ENCODE measurements at places on chromosomes 5 and 9. TPM values are rescaled to one million over a fixed set of nuclear protein-coding genes. Genes with fewer than 3 reads are reported as not detected.

CCDC192 gene
- not detected for total RNA-seq

ANKRD31 gene
- 0.52 TPM for total RNA-seq

CDKN2B gene
- 1.4 TPM for total RNA-seq

HBEGF gene
- total RNA-seq, result 0.47 TPM

GPRIN1 gene
- total RNA-seq, result 1.9 TPM

FBN2 gene
- total RNA-seq, result not detected

PTAR1 gene
- total RNA-seq, result 85.3 TPM

AMBP gene
- not detected for total RNA-seq

ENHO gene
- total RNA-seq, result 0.37 TPM

PCDHGA11 gene
- total RNA-seq, result not detected

OTP gene
- not detected for total RNA-seq

PCDHGB7 gene
- total RNA-seq, result not detected

LCN1 gene
- not detected for total RNA-seq

AGTPBP1 gene
- total RNA-seq, result 55.6 TPM

C5orf58 gene
- not detected for total RNA-seq

TLX3 gene
- total RNA-seq, result not detected

TMEM167A gene
- 46.7 TPM for total RNA-seq

PRDM12 gene
- total RNA-seq, result not detected

INSL6 gene
- total RNA-seq, result not detected

FGF18 gene
- total RNA-seq, result 0.57 TPM

UBAP2 gene
- 38.9 TPM for total RNA-seq

PDLIM4 gene
- total RNA-seq, result not detected

BARHL1 gene
- total RNA-seq, result not detected

PTPA gene
- total RNA-seq, result 53.7 TPM

DMRT3 gene
- total RNA-seq, result not detected

DOLK gene
- total RNA-seq, result 6.1 TPM

PFN3 gene
- total RNA-seq, result not detected

TIGD6 gene
- 2.8 TPM for total RNA-seq

IFNA13 gene
- total RNA-seq, result not detected

SH3RF2 gene
- 4.5 TPM for total RNA-seq

GRXCR2 gene
- not detected for total RNA-seq

BTNL8 gene
- not detected for total RNA-seq

PITX1 gene
- not detected for total RNA-seq

FGF1 gene
- not detected for total RNA-seq

CRHBP gene
- total RNA-seq, result 2.5 TPM

GPR151 gene
- total RNA-seq, result not detected

GABRA1 gene
- not detected for total RNA-seq

CTSV gene
- total RNA-seq, result 0.17 TPM

SPATA31A3 gene
- not detected for total RNA-seq

LRRC19 gene
- total RNA-seq, result not detected

RPL12 gene
- total RNA-seq, result 1,070 TPM

SLC23A1 gene
- total RNA-seq, result not detected
